Activated naive CD4-positive, alpha-beta T cell treated with anti-CD3 and anti-CD28 coated beads, Interleukin-2, amount 50 U/mL, for 72 hours (primary cell): ENCODE measurements at places on chromosomes 2 and 18. TPM values are rescaled to one million over a fixed set of nuclear protein-coding genes. Genes with fewer than 3 reads are reported as not detected.

GRCh38 chr2:17196380-17196779, 321.9 kb downstream of the RAD51AP2 start:
- no peak for DNase-seq

GRCh38 chr2:9950521-9951271, 797 bp upstream of the GRHL1 start:
- DNase-seq = no peak

GRCh38 chr18:59065684-59066083, 74.0 kb upstream of the SEC11C start:
- no peak for DNase-seq

Gene PARD3B
- total RNA-seq = 0.09 TPM

Gene CCDC74A
- 3.7 TPM for total RNA-seq

- no peak for DNase-seq
Measured at GRCh38 chr2:219947575-219947974, 320.1 kb downstream of the SLC4A3 start.

Gene KIAA2012
- not detected for total RNA-seq

Gene CIB4
- not detected for total RNA-seq
